CD4-positive, alpha-beta T cell (primary cell): ENCODE measurements at places on chromosomes 2 and 18. TPM values are rescaled to one million over a fixed set of nuclear protein-coding genes. Genes with fewer than 3 reads are reported as not detected.

- H3K27ac ChIP-seq: no peak overlapping the region
- H3K36me3 ChIP-seq: peaks cover 43% of the 10 kb centered on the region
- no peaks in the 10 kb centered on the region for H3K27me3 ChIP-seq
- peaks cover 48% of the 10 kb centered on the region for H3K4me1 ChIP-seq
- no peak overlapping the region for H3K4me3 ChIP-seq
These were observed 46.9 kb downstream of the UXS1 start for GRCh38 chr2:106147159-106147558.

DNA sequence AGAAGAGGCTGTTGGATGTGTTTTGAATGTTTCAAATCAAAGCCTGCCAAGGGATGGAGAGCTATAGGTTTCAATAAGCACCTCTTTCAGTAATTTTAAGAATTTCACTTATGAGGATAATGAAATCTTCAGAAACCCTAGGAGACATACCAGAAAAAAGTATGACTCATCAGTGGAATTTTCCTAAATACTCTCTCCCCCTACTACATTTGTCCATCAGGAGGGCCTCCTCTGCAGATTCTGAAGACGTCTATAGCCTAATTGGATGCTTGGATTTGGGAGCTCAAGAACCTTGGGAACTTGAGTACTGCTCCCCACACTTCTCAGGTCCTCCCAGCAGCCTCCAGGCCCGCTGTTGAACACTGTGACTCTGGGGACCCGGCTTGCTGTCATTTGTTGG lies 374.3 kb downstream of the SLC4A3 start:
- H3K36me3 ChIP-seq: no peaks in the 10 kb centered on the region
- no peaks in the 10 kb centered on the region for H3K27me3 ChIP-seq
- no peak overlapping the region for H3K27ac ChIP-seq
- H3K4me3 ChIP-seq: no peak overlapping the region
- DNase-seq: no peak
- no peaks in the 10 kb centered on the region for H3K4me1 ChIP-seq

- no peaks in the 10 kb centered on the region for H3K27me3 ChIP-seq
- no peak overlapping the region for H3K27ac ChIP-seq
- DNase-seq: no peak
- no peaks in the 10 kb centered on the region for H3K36me3 ChIP-seq
These were observed 208.6 kb downstream of the RBM43 start for GRCh38 chr2:151052850-151053660.

- H3K4me1 ChIP-seq: no peaks in the 10 kb centered on the region
- no peak for DNase-seq
- no peaks in the 10 kb centered on the region for H3K36me3 ChIP-seq
- H3K4me3 ChIP-seq: no peak overlapping the region
- no peaks in the 10 kb centered on the region for H3K27me3 ChIP-seq
- no peak overlapping the region for H3K27ac ChIP-seq
These were observed 12.2 kb downstream of the PTPRM start for GRCh38 chr18:7579176-7579917.

- H3K4me1 ChIP-seq: peaks cover 7% of the 10 kb centered on the region
- peaks cover 9% of the 10 kb centered on the region for H3K36me3 ChIP-seq
- no peak overlapping the region for H3K27ac ChIP-seq
- DNase-seq: no peak
- H3K4me3 ChIP-seq: no peak overlapping the region
- no peaks in the 10 kb centered on the region for H3K27me3 ChIP-seq
These were observed 38.0 kb downstream of the SLC4A1AP start for GRCh38 chr2:27701676-27702075.

DNA sequence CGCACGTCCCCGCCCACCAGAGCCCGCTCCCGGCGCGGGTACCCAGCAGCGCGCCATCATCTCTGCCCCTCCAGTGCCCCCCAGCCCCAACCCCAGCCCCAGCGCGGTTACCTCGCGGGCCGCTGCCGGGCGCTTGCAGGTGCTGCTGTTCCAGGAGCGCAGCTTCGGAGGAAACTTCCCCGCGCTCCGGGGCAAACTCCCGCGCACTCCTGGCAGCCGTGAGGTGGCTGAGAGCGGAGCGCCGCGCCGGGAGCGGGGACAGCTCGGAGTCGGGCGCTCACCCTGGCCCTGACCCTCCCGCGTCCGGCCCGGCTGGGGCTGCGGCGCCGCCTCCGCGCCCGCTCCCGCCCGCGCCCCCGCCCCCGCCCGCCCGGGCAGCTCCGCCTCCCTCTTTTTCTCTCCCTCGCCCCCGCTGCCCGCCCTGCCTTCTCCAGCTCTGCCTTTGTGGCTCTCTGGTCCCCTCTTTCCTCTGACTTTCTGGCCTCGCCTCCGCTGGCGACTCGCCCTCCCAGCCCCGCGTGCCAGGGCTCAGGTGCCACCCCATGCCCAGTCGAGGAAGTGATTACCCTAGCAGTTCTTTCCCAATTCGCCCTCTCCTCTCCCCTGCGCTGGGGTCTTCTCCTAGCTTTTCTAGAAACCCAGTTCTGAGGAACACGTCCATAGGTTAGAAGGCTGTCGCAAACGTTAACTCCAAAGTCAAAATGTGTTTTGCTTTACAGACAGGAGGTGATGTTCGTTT lies at the start of gene CHST9:
Gene CHST9 (minus strand): TSS at position 284 of the 739 bp plus-strand sequence. CDS start 42,499 bp downstream, outside the sequence.
- no peak within 1 kb of the TSS for H3K27ac ChIP-seq
- H3K4me3 ChIP-seq: no peak within 1 kb of the TSS

GRCh38 chr2:42796427-42797248 lies 4.3 kb upstream of the HAAO start:
- H3K4me3 ChIP-seq: no peak overlapping the region
- H3K27me3 ChIP-seq: peaks cover 12% of the 10 kb centered on the region
- H3K36me3 ChIP-seq: no peaks in the 10 kb centered on the region
- H3K4me1 ChIP-seq: peaks cover 20% of the 10 kb centered on the region
- H3K27ac ChIP-seq: no peak overlapping the region

DNA sequence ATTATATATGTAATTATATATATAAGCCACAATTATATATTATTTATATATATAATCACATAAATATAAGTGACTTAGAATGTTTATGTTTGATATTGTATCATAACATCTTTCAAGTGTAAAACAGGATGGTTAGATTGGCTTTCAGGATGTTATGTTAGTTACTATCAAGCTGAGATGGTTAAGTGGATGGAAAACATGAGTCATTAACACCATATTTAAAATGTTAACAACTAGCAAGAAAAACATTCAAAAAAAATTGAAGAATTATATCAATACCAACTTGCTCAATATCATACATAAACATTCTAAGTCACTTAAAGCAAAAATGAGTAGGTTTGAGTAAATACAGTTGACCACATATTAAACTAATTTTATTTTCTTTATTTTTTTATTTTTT lies 21.8 kb upstream of the RAB27B start:
- H3K36me3 ChIP-seq: no peaks in the 10 kb centered on the region
- no peak overlapping the region for H3K4me3 ChIP-seq
- H3K27ac ChIP-seq: no peak overlapping the region

DNA sequence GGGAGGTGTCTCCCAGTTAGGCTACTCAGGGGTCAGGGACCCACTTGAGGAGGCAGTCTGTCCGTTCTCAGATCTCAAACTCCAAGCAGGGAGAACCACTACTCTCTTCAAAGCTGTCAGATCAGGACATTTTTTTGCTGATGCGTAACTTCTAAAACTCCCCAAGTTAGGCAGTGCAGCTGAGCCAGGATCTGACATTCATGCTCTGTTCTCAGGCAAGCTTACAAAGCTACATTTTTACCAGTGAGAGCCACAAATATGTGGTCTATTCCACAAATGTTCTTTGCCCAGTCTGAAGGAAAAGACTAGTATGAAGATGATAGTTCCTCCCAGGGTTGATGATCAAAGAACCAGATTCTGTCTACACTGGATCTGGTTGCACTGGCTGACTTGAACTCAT lies 184.1 kb downstream of the MTCL1 start:
- no peak overlapping the region for H3K27ac ChIP-seq
- H3K4me3 ChIP-seq: no peak overlapping the region
- H3K36me3 ChIP-seq: no peaks in the 10 kb centered on the region
- H3K27me3 ChIP-seq: peaks cover 4% of the 10 kb centered on the region
- no peak for DNase-seq

DNA sequence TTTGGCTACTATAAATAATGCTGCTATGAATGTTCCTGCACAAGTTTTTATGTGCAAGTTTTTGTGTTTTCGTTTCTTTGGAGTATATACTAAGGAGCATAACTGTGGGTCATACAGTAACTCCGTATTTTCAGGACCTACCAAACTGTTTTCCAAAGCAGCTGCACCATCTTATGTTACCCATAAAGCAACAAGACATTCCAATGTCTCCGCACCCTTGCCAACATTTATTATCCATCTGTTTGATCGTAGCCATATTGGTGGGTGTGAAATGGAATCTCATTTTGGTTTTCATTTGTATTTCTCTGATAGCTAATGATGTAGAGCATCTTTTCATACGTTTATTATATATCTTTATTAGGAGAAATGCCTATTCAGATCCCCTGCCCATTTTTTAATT lies 13.8 kb downstream of the TMEM131 start:
- H3K4me1 ChIP-seq: no peaks in the 10 kb centered on the region
- DNase-seq: no peak
- H3K27me3 ChIP-seq: no peaks in the 10 kb centered on the region
- no peak overlapping the region for H3K27ac ChIP-seq
- no peak overlapping the region for H3K4me3 ChIP-seq

DNA sequence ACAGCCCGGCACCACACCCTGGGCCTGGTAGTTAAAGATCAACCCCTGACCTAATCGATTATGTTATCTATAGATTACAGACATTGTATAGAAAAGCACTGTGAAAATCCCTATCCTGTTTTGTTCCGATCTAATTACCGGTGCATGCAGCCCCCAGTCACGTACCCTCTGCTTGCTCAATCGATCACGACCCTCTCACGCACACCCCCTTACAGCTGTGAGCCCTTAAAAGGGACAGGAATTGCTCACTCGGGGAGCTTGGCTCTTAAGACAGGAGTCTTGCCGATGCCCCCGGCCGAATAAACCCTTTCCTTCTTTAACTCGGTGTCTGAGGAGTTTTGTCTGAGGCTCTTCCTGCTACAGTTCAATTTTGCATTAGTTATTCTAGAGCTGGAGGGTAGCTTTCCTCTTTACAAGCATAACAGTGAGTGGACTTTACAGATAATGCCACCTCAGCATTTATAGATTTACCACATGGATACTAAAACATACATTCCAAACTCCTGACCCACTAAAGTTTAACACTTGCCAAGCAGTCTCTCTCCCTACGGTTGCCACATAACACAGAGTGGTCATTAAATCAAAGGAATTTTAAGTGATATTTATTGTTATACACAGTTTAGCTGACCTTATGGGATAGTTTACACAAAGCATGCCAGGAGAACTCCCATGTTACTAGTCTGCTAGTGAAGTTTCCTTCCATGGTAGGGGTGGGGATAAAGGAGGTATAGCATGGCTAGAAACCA lies 101.0 kb downstream of the EVA1A start:
- H3K27ac ChIP-seq: no peak overlapping the region
- H3K36me3 ChIP-seq: no peaks in the 10 kb centered on the region
- DNase-seq: no peak
- H3K27me3 ChIP-seq: peaks cover 13% of the 10 kb centered on the region

SMYD1 gene
- not detected for total RNA-seq

TUBB8B gene
- total RNA-seq: not detected

CCDC141 gene
- total RNA-seq: 30.6 TPM

STEAP3 gene
- not detected for total RNA-seq

SLC66A2 gene
- total RNA-seq: 44.5 TPM

PAX3 gene
- total RNA-seq: not detected

ANKRD44 gene
- total RNA-seq: 186 TPM

LRRFIP1 gene
- total RNA-seq: 157 TPM

FSHR gene
- not detected for total RNA-seq

HSBP1L1 gene
- 42.6 TPM for total RNA-seq

CAPN10 gene
- 40.6 TPM for total RNA-seq
